Fibroblast of upper back skin (primary cell): ENCODE measurements at places on chromosomes 4 and X.

GRCh38 chrX:19747652-19748610, 139.5 kb downstream of the SH3KBP1 start:
- DNase-seq, result no peak

DNA sequence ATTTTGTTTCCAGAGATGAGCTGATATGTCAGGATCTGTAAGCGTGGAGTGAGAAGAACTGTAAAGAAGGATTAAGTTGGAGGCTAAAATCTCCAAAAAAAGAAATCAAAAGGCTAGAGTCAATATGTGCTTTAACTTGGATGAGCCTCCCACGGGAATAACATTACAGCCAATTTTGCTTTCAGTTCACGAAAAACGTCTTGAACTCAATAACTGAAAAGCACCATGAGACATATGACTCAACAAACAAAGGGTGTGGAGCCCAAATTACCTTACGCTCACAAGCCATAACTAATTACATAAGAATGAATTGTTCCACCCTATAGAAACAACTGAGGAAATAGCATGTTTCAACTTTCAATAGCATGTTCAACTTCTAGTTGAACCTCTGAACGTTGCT, 22.3 kb downstream of the TMPRSS11D start:
- DNase-seq, result no peak

DNA sequence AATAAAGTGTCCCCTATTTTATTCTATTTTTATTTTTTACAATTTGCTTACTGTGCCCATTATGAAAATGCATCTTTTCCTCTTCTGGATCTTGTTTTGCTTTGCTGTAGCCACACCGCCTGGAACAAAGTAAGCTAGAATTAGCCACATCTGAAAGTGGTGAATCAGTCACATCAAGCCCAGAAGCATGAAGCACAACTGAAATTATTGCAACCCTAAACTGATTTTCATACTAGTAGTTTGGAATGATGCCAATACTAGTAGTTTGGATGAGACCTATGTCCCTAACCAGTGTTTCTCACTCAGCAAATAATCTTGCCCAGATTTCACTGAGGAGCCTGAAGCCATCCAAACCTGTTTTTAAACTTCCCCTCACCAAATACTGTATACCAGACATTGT, 303.0 kb downstream of the EPHA5 start:
- peak; percentile 21 for DNase-seq

GRCh38 chrX:20670611-20671010, 403.9 kb upstream of the RPS6KA3 start:
- no peak for DNase-seq

DNA sequence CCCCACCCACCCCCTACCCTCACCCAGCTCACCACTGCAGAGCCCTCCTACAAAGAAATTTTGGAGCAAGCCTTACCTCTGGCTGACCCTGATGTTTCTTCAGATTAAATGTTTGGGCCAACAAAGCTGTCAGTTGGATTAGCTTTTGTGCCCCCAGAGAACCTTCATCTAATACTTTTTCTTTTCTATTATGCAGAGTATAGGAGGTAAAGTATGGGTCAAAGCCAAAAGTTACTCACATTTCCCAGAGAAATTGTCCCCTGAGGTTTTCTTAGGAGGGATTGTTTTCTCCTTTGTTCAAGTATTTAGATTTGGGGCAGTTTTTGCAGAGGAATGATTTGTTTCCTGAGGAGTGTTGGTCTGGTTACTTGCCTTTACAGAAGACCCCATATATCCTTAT, 69.5 kb downstream of the AASDH start:
- no peak for DNase-seq

DNA sequence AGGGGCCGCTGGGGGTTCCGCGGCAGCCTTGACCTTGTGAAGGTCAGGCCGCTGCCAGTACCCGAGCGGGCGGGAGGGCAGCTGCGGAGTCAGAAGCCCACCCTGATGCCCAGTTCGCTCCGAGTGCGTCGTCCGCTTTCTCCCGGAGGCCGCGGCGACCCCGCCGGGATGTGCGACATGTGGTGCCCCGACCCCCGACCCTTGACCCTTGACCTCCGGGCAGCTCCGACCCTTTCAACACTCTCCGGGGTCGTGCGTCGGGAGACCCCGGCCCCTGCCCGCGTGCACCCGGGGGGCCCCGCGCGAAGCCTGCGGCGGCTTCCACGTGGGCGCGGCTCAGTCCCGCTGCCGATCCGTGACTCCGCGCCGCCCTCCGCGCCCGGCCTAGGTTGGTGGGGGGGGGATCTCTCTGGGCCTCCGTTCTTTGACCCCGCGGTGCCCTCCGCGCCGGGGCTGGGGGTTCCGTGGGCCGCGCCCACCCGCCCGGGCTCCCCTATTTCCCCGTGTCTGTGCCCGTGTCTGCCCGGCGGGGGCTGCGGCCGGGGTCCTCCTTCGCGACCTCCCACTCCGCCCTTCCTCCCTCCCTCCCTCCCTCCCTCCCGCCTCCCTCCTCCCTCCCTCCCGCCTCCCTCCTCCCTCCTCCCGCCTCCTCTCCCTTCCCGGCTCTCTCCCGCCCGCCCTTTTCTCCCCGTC, 609 bp upstream of the SLC25A6 start:
- peak; percentile 71 for DNase-seq

DNA sequence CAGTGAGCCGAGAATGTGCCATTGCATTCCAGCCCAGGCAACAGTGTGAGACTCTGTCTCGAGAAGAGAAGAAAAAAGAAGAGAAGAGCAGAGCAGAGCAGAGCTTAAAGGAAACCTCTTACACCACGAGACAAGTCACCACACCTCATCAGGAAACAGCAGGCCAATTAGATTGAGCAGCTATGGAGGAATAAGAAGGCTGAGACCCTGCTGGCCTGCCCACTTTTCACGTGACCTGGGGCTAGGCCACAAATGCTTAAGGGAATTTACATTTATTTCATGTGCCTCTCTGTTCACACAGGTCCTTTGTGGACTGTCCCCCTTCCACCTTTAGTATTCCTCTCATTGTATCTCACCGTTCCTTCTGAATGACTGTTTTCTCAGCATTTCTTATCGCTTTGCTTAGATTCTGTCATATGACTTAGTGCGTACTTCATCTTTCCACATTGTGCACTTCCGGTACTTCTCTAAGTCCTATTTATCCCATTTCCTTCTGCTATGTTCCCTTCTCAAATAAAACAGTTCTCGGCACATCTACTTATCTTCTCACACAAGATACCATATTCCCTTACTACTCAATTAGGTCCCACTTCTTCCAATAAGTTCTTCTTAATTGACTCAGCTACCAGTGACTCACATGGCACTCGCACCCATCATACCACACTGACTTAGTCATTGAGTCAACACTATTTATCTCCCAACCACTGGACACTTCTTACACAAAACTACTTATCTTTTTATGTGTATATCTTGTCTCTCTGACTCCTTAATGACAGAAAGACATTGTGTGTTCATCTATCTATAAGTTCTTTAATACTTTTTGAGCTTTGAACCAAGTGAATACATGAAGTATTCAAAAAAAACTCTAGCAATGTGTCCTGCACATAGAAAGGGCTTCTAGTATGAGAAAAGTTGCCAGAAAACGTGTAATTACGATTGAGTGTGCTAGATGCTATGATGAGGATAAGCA, 11.0 kb downstream of the CUL4B start:
- DNase-seq, result peak; percentile 92

- no peak for DNase-seq
These were observed 116.8 kb downstream of the SORCS2 start for GRCh38 chr4:7309181-7309580.

- no peak for DNase-seq
These were observed 112.9 kb downstream of the PTPN13 start for GRCh38 chr4:86706923-86707597.

- no peak for DNase-seq
These were observed 380.5 kb downstream of the IDS start for GRCh38 chrX:149124526-149125108.

DNA sequence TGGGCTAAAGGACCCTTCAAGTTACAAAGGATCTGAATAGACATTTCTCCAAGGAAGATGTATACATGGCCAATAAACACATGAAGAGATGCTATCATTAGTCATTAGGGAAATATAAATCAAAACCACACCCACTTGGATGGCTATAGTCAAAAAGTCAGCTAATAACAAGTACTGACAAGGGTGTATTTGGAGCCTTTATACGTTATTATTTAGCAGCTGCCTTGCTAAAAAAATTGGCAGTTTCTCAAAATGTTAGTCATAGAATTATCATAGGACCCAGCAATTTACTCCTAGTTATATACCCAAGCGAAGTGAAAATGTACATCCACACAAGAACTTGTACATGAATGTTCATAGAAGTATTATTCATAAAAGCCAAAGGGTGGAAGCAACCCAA, 112.7 kb upstream of the DUSP21 start:
- peak; percentile 2 for DNase-seq

- peak; percentile 1 for DNase-seq
These were observed 62.2 kb upstream of the FRMPD4 start for GRCh38 chrX:12076046-12076445.

DNA sequence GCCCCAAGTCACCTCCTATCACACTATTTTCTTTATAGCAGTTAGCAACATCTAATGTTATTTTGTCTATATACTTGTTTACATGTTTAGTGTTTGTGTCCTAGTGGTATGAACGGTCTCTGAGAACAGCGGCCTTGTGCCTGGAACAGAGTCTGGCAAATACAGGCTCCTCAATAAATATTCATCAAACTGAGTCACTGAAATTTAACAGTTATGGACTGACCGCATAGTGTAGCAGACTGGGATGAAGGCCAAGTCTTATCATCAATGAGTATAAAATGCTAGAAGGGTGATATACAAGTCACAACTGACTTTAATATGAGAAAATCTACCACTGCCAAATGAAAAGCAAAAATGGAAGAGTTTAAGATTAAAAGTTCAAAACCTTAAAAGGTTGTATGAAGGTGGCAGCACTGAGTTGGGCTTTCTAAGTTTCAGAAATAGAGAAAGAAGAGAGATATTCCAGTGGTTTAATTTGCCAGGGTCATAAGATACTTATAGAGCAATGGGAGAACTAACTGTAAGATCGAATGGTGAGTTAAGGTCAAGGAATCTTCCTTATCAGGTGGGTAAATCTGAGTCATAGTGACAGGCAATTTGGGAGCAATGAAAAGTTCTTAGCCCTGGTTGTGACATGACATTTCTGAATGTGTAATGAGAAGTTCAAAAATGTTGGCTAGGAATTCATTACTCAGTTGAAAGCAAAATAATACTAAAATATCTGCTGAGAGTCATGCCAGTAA, 34.9 kb downstream of the ELOVL6 start:
- DNase-seq, result peak; percentile 82
